SJSA1 (cell line): ENCODE measurements at places on chromosomes 12 and 14. TPM values are rescaled to one million over a fixed set of nuclear protein-coding genes. Genes with fewer than 3 reads are reported as not detected.

DNA sequence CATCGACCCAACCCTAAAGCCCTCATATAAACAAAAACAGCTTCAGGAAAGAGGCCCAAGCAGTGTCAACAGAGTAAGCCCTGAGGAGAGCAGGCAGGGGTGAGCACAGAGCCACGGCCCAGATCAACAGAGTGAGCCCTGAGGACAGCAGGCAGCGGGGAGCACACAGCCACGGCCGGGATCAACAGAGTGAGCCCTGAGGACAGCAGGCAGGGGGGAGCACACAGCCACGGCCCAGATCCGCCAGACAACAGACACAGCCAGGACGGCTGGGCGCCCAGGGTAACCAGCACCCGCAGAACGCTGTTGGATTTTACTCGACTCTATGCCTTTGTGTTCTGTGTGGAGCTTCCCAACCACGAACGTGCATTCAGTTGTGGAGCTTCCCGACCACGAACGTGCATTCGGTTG lies 15.0 kb downstream of the CCDC85C start:
- peaks cover 13% of the 10 kb centered on the region; the same call in 1 of the 2 replicates for H3K36me3 ChIP-seq
- H3K4me3 ChIP-seq: no peak overlapping the region
- H3K27me3 ChIP-seq: no peaks in the 10 kb centered on the region

DNA sequence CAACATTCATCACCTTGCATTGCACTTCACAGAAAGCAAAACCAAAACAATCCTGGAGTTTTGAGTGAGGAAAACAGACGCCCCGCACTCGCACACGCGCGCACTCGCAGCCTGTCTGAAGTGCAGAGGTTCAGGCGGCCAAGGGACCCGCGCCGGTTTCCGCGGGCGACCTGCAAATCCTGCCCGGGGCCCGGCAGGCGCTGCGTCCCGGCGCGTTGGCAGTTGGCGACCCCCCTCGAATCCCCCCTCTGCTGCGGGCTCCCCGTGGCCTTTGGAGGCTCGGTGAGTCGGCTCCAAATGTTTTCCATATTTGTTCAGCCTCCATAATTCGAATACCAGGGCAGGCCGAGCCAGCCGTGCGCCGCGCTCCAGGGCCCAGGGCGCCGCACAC lies at the start of gene SSPN:
SSPN (plus strand) TSS at position 324 of the 391 bp plus-strand sequence. CDS start 100 bp downstream, outside the sequence.
- no peaks in the 10 kb centered on the region for H3K27me3 ChIP-seq
- H3K4me1 ChIP-seq: peaks cover 55% of the 10 kb centered on the region

Gene PIWIL1
- not detected in 2 replicates for total RNA-seq

DNA sequence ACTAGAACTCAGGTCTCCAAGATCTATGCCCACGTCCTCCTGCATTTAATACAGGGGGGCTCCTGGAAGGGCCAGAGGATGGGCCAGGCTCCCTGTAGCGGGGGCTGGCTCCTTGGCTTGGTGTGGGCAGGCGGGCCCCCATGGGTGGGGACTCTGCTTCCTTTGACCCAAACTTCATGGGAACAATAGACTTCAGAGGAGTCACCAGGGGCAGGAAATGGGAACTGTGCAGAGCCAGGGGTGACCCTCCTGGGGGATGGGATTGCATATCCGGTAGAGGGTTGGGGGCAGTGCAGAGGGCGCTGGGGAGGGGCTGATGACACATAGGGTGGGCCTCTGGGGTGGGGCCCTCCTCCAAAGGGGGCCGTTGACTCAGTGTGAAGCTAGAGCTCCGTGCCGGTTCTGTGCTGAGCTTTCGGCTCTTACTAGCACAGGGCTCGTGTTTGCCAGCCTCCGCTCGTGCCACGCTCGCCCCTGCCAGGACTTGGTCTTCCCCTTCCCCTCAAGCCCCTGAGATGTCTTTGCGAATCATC lies 4.6 kb downstream of the TEAD4 start:
- peak overlapping the region; percentile 80 for H3K27ac ChIP-seq
- H3K36me3 ChIP-seq: peaks cover 52% of the 10 kb centered on the region
- peak; percentile 86 for DNase-seq
- no peaks in the 10 kb centered on the region for H3K27me3 ChIP-seq
- peak overlapping the region; percentile 16; the same call in 1 of the 2 replicates for H3K4me3 ChIP-seq
- H3K4me1 ChIP-seq: peaks cover 46% of the 10 kb centered on the region

- no peaks in the 10 kb centered on the region for H3K36me3 ChIP-seq
- no peak overlapping the region for H3K4me3 ChIP-seq
- DNase-seq: no peak
- no peaks in the 10 kb centered on the region for H3K27me3 ChIP-seq
Observed at GRCh38 chr14:87935081-87935828, 57.7 kb downstream of the GALC start.
